Omental fat pad (tissue), 4 donors: ENCODE measurements at places on chromosomes 4 and X. TPM values are rescaled to one million over a fixed set of nuclear protein-coding genes. Genes with fewer than 3 reads are reported as not detected.

The WAS gene
- 26.0 TPM for total RNA-seq

The F8A3 gene
- total RNA-seq, result 13.2 TPM

The TCEAL6 gene
- not detected for total RNA-seq

The HSFX3 gene
- total RNA-seq, result not detected

The RASGEF1B gene
- total RNA-seq, result 35.0 TPM

The SH3RF1 gene
- 19.8 TPM for total RNA-seq

The CT45A5 gene
- not detected for total RNA-seq

The PUDP gene
- 5.5 TPM for total RNA-seq

The RBM3 gene
- 276 TPM for total RNA-seq

The TCP11X2 gene
- total RNA-seq, result not detected

The ITIH6 gene
- not detected for total RNA-seq

The TEX13B gene
- not detected for total RNA-seq

The CSAG2 gene
- not detected for total RNA-seq

The HPSE gene
- 3.2 TPM for total RNA-seq

The CORIN gene
- 0.48 TPM for total RNA-seq
